ENCODE measurements at places on chromosomes 3 and 15.
A peak's percentile ranks its signal among the peaks of the same experiment; 100 is the strongest.

- DNase-seq: no peak
Observed at GRCh38 chr3:122416966-122417365, 1.1 kb upstream of the WDR5B start.

DNA sequence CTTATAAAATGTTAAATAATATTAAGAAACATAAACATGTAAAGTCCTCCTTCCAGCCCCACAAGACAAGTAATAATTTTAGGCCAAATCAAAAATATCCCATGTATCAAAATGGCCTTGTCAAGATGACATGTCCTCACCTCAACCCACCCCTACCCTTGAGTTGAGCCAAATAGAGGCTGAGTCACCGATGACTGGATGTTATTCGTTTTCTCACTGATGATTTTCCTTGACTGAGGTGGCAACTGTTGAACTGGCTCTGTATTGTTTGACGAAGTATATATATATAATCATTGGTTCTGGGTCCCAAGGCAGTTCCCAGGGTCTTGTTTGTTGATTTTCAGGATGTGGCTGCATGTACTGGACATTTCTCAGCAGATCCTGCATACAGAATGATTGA lies 75.3 kb downstream of the TMEM108 start:
- no peak for DNase-seq

GRCh38 chr3:127762787-127763105 lies 59.6 kb downstream of the MGLL start:
- no peak for DNase-seq

- DNase-seq: no peak
Observed at GRCh38 chr3:190556351-190556750, 42.5 kb downstream of the IL1RAP start.

GRCh38 chr15:69755551-69756310 lies 303.1 kb downstream of the RPLP1 start:
- DNase-seq: no peak

DNA sequence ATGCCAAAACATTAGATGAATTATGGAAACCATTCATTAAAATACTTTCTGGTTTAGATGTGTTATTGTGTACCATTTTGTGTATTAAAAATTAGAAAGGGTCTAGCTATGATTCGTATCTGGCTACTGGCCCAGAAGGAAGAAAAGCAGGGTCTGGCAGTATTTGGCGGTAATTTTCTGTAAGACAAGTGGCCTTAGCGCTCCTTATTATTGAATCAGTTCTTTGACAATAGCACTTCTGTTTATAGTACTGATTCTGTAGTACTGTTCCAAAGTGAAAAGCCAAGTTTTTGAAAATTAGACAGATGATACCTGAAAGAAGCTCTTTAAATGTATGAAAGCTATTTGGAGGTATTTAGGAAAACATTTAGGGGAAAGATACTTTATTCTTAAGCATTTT lies 10.2 kb downstream of the GLCE start:
- no peak for DNase-seq

- no peak for DNase-seq
Observed at GRCh38 chr15:94925680-94926079, 694.3 kb downstream of the MCTP2 start.

GRCh38 chr3:107092121-107092520 lies 285.1 kb upstream of the CCDC54 start:
- DNase-seq: no peak

DNA sequence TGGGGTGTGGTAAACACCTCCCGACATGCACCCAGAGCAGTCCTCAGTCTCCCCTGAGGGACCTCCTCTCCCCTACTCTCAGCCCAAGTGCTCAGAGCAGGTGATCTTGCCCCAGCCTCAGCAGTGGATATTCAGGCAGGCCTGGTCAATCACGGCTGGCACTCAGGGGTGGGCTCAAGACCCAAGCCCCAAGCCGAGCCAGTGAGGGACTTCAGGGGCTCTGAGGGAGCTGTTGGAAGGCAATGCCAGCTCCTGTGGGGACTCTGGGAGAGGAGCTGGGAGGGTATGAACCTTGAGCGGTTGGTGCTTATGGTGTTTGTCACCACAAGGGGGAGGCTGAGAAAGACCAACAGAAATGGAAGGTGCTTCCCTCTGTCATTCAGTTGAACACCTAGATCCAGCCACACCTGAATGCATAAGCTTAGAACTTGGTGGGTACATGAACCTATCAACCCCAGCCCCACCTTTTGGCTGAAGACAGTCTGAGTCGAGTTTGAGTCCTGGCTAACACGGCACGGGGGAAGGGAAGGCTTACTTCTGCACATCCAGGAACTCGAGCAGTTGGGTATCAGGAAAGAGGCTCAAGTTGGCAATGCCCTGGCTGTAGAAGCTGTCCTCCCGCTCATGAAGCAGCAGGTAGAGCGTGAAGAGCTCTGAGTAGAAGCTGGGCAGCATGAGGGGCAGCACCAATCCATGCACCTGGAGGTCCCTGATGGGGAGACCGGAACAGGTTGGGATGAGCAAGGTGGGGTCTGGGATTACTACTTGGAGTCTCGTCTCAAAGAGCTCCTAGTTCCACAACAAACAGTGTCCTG lies 19.2 kb downstream of the ALS2CL start:
- DNase-seq: peak; percentile 40

- DNase-seq: peak; percentile 57
Observed at GRCh38 chr3:71652781-71653413, 69.4 kb upstream of the FOXP1 start.

DNA sequence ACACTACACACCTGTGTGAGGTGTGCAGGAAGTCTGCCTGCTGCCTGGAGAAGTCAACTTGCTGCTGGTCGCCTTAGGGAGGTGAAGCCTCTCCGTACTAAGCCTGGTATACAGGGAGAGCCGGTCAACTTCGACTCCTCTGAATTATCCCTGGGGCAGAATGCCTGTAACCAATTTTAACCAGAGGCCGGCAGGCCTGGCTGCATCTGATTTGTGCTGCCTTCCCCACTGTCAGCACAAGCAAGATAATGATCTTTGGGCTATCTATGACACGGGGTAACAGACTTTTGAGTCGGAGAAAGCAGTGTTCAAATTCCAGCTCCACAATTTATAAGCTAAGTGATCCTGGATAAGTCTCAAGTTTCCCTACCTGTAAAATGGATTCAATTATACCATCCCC lies 42.3 kb downstream of the MAGEF1 start:
- DNase-seq: no peak

- DNase-seq: peak; percentile 19
Observed at GRCh38 chr15:34366271-34367065, 528 bp downstream of the LPCAT4 start.

DNA sequence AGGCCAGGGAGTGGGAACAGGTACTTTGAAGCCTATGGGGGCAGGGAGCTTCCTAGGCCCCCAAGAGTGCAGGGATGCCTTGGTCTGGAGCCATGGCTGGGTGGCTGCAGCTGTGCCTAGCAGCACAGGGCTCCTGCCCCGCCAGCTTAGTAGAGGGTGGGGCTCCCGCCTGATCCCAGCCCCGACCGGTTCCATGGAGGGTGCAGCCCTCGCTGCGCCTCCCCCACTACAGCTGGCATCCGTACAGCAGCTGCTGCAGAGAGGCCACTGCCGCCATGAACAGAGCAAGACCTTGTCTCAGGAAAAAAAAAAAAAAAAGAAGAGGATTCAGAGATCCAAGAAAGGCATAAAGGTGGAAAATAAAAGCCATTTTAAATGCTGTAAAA lies 277.2 kb downstream of the UBE2E2 start:
- no peak for DNase-seq

DNA sequence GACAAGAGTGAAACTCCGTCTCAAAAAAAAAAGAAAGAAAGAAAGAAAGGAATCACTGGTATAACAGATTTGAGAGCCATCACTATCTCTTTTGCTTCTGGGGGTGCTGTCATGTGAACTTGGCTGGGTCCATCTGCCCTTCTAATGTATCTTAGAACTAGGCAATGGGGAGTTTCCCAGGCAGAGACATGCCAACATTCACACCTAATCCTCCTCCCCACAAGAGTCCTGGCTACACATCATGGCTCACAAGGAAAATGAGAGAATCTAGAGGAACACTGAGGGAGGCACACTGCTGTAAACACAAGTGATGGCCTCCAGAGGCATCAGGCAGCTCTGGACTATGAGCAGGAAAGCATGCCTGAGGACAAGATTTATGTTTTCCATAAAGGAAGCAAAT lies 67.8 kb upstream of the PPP2R3A start:
- DNase-seq: no peak

GRCh38 chr3:191412759-191413158 lies 48.2 kb upstream of the PYDC2 start:
- no peak for DNase-seq

DNA sequence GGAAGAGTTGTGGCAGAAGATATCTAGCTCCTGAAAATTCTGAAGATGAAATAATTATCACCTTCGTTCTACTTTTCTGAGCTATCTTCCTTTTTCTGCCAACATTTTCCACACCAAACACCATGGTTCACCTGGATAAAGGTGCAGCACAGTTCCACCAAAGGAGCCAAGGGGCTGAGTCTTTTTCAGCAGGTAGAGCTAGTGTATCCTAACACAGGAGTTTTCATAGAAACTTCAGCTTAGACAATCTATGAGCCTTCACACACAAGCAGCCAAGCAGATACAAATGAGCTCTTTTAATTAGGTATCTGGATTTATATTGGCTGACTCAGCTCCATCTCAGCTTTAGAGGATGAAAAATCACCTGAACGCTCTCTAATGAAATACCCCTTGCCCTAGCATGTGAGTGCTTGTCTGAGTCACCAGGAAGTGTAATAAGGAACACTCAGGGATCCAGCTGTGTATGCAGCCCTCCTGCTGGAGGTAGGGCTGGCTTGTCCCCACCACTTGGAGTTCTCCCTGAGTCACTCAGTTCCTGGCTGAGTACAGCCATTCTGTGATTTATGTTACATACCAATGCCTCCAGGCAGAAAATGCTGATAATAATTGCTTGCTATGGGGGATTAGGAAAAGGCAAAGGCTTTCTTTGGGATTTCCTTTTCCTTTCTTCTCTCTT lies 385.7 kb downstream of the LSAMP start:
- DNase-seq: peak; percentile 74

GRCh38 chr3:155807823-155808222 lies 1.7 kb upstream of the C3orf33 start:
- no peak for DNase-seq

DNA sequence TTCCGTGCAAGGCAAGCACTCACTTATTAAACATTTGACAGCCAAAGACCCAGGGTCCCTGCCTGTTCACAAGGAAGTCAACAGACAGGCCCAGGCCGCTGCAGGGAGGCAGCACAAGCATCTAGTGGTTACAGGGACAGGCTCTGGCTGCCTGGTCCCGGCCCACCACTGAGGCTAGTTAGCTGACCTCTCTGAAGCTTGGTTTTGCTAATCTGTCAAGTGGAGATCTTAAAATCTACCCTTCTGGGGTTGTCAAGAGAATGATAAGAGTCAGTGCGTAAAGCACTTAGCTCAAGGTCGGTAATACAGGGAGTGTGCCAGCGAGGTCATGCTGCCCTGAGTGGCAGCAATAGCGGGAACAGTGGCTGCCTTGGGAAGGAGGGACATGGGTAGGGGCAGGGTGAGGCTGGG lies 6.0 kb downstream of the GNB5 start:
- no peak for DNase-seq

DNA sequence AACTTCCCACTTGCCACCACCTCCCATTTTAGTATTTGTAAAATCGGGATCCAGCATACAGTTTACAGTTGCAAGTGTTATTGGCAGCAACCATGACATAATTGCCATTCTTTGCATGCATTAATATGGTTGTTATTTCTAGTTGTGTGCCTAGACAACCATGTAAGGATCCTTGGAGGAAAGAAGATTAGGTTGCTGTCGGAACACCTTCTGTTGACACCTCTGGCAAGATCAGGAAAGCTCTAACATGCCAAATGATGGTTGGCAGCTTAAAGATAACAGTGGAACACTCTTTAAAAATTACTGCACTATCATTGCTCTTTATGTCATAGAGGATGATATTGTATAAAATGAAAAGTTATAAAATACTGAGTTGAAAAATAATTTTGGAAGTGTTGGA lies 313.5 kb upstream of the RARB start:
- DNase-seq: no peak

- no peak for DNase-seq
Observed at GRCh38 chr3:10695595-10696285, 120.3 kb upstream of the SLC6A11 start.

GRCh38 chr15:64911311-64912186 lies at the start of gene ANKDD1A:
TSS of gene ANKDD1A (plus strand) at chr15:64911902. CDS start at chr15:64911931, 29 bp downstream.
- DNase-seq: peak; percentile 68

DNA sequence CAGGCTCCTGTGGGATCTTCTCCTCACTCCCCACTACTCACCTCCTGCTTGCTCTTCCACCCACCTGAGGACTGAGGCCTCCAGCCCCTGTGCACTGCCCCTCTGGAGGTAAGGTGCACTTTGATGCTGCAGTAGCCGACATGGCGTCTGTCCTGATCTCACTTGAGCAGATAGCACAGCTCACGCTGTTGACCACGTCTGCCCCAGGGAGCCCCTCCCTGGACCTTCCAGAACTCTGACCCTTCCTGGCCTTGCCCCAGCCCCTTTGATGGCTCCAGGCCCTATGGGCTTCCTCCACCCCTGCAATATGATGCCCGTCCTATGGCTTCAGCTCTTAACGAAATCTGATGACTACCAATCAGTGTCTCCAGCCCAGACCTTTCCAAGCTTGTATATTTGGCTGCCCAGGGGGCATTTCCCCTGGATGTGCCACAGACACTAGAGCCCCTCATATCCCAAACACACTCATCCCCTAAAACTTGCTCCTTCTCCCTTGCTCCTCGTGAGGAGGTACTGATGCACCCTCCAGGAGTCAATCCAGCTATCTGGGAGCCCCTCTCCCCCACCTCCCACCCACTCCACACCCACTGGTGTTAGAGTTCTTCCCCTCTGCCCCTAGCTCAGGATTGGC lies 27.1 kb downstream of the KY start:
- no peak for DNase-seq

- DNase-seq: no peak
Observed at GRCh38 chr3:107797586-107797985, 274.8 kb downstream of the BBX start.

DNA sequence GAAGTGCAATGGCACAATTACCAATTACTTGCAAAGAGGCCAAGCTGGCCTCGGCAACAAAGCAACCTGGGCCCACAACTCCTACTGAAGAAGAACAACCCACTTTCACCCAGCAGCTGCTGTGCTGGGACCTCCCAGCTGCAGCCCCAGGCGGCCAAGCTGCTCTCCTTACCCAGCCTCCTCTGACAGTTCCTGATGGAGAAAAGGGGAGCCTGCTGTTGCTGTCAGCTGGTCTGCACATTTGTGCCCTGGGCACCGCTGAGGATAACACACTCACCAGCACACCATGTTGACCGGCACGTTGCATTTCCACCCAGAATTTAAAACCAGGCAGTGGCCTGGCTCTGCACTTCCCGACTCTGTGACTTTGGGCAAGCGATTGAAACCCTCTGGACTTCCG lies 33.6 kb downstream of the SSUH2 start:
- DNase-seq: no peak

All from HEK293T (cell line).